ENCODE measurements at places on chromosomes 16 and 17.

DNA sequence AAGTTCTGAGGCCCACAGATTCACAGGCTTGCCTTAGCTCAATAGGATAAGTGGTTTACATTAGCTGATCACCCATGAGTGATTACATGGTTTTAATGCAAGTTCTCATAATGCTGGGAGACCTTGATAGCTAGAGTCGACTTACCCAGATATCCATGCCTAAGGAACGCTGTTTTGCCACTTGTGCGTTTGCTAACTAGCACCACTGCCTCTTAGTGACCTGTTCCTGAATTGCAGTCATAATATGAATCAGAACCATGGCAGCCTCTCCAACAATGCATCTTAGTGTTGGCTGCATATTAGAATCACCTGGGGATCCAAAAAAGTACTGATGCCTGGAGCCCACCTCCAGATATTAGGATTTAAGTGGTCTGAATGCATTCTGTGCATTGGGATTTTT lies 251.1 kb upstream of the CDH5 start:
- DNase-seq = no peak

- no peak for DNase-seq
These were observed 13.9 kb downstream of the MMP2 start for GRCh38 chr16:55492756-55493380.

GRCh38 chr16:17543073-17543472 lies 72.3 kb upstream of the XYLT1 start:
- DNase-seq = no peak

DNA sequence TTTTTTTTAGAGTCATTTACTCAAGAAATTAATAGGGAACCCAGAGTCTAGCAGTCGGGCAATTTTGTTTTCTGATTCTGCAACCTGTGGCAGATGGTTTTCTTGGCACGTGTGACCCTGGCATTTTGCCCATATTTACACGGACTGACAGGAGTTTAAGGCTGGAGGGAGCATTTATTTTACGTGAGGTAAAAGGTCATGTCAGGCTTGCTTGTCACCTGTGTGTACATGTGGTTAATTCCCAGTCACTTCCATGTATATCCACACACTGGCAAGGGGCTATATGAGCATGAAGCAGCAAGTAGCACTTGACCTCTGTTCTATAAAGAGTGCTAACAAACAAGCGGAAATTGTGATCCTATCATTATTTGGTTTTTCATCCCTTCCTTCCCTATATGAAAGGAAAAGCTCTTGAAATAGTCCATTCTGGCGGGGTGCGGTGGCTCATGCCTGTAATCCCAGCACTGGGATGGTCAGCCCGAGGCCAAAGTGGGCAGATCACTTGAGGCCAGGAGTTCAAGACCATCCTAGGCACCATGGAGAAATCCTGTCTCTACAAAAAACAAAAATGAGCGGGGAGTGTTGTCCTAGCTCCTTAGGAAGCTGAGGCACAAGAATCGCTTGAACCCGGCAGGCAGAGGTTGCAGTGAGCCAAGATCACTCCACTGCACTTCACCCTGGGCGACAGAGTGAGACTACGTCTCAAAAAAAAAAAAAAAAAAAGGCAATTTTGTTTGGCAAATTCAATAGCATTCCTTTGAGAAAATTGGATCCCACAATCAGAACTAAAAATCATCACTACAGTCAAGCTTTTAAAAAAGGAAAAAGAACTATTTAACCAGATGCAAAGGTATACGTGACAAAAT lies 2.1 kb downstream of the SPAG9 start:
- peak; percentile 19 for DNase-seq

DNA sequence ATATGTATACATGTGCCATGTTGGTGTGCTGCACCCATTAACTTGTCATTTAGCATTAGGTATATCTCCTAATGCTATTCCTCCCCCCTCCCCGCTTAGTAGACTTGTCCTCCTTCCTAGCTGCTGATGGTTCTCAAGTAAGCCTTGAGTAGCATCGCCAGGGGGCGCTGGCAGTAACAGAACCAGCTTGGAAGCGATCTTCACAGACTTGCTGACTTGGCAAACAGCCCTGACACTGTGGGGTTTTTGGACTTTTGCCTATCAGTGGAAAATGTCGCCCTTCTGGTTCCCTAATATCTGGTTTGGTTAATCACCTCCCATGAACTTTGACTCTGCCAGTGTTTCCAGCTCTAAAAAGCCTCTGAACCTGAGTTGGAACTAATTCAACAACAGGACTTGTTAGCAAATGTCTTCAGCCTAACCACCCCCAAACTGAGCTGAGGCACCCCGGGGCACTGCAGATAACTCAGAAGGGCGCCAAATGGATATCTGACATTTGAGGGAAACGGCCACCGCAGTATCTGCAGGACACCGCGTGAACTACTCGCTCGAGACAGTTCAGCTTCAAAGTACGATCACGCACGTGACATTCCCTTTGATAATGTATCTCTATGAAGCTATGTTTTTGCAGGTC lies 15.4 kb upstream of the SPATA32 start:
- DNase-seq = peak; percentile 94

DNA sequence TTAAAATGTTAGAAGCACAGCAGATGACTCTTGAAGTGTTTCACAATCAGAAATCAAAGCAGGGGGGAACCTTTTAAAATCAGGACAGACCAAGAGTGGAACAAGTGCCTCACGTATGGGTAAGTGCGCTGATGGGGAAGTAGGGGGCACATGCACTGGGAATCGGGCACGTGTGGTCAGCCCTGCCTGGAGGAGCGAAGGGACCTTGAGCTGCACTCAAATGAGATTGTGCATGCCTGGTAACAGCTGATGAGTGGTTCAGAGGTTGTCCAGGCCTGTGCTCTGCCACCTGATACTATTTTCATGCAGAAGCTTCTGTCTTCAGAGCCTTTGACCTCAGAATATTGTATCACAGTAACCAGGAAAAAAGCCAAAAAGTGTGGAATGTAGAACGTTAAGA lies 13.7 kb upstream of the XYLT2 start:
- DNase-seq = no peak

- no peak for DNase-seq
These were observed 17.9 kb downstream of the ST3GAL2 start for GRCh38 chr16:70421014-70421413.

DNA sequence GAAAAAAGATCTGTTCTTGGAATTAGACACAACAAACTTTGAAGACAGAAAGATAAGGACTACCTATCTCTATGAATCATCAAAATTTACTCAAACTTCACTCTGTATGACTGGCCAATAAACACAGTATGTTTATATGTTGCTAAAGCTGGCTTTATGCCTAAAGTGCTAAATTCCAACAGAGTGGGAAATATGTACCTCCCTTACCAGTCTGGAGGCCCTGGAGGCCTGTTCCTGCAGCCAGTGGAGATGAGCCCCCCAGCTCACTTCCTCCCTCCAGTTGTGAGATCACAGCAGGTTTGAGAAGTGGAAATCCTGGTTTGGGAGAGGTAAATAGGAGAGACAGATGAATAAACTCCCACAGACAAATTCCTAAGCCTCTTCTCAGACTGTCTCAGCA lies 9.0 kb downstream of the ZNF23 start:
- DNase-seq = no peak

DNA sequence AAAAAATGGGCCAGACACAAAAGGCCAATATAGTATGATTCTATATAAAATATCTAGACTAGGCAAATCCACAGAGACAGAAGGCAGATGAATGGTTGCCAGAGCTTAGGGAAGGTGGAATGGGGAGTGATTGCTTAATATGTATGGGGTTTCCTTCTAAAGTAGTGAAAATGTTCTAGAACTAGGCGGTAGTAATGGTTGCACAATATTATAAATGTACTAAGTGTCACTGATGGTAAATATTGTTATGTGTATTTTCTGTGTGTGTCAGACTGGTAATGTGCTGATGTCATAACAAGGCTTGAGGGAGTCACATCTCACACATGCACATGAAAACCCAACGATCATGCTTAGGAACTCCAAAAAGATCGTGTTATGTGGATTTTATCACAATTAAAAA lies 106.9 kb upstream of the SIAH1 start:
- DNase-seq = peak; percentile 68

GRCh38 chr17:49216482-49216881 lies 6.0 kb downstream of the ABI3 start:
- DNase-seq = no peak

GRCh38 chr16:1859650-1860049 lies 12.3 kb downstream of the MEIOB start:
- DNase-seq = no peak

GRCh38 chr16:84373907-84374489 lies 5.7 kb downstream of the ATP2C2 start:
- DNase-seq = no peak

- no peak for DNase-seq
These were observed 17.9 kb downstream of the SEC14L5 start for GRCh38 chr16:4976079-4976478.

- no peak for DNase-seq
These were observed 6.8 kb upstream of the CAVIN1 start for GRCh38 chr17:42429726-42430447.

All from fibroblast of the aortic adventitia (primary cell).